Stimulated activated CD4-positive, alpha-beta T cell treated with anti-CD3 and anti-CD28 coated beads, Interleukin-1b, Interleukin-23, amount 100 ng/mL, for 48 hours (primary cell): ENCODE measurements at places on chromosomes 7 and 10.
A peak's percentile ranks its signal among the peaks of the same experiment; 100 is the strongest.

- DNase-seq: no peak
These were observed 41.1 kb downstream of the FAM20C start for GRCh38 chr7:233249-234035.

GRCh38 chr10:4186849-4187540, 402.0 kb upstream of the KLF6 start:
- DNase-seq: no peak

GRCh38 chr7:138460176-138460648, at the start of gene TRIM24:
Gene TRIM24 (plus strand): TSS chr7:138460259. CDS start chr7:138460549, 290 bp downstream.
- no peak for DNase-seq

DNA sequence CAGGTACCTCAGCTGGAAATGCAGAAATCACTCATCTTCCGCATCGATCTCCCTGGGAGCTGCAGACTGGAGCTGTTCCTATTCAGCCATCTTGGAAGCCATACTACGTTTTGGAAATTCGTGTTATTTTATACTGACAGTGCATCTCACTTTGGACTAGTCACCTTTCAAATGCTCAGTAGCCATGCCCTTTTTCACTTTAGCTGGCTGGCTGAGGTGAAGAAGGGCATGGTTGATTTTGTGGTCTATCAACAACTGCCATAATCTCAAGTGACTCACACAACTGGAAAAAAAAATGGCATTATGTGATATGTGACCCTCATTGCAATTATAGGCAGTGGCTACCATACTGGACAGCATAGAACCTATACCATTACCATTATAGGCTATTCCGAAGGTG, 100.5 kb downstream of the CCDC71L start:
- no peak for DNase-seq

GRCh38 chr7:2659556-2660358, 28.0 kb downstream of the TTYH3 start:
- DNase-seq: no peak

DNA sequence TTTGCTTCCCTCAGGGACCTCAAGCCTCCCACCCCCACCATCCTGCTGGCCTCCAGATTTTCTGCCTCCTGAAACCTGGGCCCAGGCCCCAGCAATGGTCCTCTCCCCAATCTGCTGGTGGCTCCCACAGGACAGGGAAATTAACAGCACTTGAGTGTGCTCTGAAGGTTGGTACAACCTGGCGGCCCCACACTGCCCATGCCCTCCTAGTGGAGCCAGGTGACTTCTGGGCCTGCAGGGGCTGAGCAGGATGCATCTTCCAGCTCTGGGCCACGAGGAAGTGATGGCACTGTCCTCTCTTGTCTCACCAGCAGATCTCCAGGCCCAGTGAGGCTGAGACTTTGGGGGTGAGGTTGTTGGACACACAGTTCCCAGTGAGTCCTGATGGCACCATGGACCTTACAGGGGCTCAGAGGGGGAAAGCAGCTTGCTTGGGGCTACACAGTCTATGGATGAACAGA, 3.6 kb upstream of the ZMIZ1 start:
- no peak for DNase-seq

DNA sequence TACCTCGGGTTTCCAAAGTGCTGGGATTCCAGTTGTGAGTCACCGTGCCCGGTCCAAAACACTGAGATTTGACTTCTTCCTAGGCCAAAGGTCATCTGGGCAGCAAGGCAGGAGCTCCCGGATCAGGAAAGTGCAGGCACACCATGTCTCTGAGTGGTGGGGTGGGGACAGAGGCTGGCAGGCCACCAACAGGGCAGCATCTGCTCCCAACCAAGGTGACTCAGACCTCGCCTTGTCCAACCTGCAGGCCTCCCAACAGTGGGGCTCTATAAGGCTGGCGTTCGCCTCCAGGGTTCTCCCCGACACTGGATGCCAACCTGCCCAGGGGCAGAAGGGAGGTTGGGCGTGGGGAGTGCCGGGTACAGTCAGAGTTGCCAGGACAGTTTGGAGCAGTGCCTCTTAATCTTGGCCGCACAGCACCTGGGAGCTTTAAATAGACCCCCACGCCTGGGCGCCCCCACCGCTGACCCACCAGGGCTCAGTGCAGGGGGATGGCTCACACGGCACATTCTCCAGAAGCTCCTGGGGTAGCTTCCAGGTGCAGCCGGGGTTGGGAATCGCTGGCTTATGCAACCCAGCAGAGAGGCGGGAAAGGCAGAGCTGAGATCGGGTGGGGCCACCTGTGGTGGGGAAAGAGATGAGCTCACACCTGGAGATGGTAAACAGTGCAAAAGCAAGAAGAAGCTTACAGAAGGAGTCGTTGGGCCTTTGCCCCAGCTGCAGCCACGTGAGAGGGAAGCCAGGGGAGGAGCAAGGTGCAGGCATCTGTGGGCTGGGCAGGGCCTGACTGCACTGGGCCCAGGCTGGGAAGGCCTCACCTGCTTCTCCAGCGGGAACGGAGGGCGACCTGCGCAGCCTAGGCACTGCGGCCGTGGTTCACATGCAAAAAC, 10.9 kb downstream of the CALML5 start:
- DNase-seq: no peak

GRCh38 chr10:11832042-11832441, 8.9 kb downstream of the PROSER2 start:
- no peak for DNase-seq

DNA sequence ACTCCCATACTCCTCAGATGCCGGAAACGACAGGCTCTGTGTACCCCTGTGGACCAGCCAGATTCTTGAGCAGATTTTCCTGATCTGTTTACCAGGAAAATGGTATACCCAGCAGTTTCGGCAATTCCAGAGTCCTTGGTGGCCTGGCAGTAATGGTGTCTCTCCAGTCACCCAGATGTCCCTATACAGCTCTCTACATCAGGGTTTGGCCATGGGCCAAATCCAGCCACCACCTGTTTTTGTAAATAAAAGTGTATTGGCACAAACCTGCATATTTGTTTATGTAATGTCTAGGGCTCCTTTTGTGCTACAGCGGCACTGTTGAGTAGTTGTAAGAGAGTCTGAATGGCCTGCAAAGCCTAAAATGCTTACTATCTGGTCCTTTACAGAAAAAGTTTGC, 491.3 kb downstream of the RPS24 start:
- no peak for DNase-seq

GRCh38 chr7:27171637-27172314, 2.3 kb downstream of the HOXA10 start:
- DNase-seq: no peak

- DNase-seq: no peak
These were observed 554.9 kb upstream of the NRP1 start for GRCh38 chr10:33889371-33889770.

GRCh38 chr10:103203466-103203865, 10.4 kb upstream of the NT5C2 start:
- DNase-seq: no peak

DNA sequence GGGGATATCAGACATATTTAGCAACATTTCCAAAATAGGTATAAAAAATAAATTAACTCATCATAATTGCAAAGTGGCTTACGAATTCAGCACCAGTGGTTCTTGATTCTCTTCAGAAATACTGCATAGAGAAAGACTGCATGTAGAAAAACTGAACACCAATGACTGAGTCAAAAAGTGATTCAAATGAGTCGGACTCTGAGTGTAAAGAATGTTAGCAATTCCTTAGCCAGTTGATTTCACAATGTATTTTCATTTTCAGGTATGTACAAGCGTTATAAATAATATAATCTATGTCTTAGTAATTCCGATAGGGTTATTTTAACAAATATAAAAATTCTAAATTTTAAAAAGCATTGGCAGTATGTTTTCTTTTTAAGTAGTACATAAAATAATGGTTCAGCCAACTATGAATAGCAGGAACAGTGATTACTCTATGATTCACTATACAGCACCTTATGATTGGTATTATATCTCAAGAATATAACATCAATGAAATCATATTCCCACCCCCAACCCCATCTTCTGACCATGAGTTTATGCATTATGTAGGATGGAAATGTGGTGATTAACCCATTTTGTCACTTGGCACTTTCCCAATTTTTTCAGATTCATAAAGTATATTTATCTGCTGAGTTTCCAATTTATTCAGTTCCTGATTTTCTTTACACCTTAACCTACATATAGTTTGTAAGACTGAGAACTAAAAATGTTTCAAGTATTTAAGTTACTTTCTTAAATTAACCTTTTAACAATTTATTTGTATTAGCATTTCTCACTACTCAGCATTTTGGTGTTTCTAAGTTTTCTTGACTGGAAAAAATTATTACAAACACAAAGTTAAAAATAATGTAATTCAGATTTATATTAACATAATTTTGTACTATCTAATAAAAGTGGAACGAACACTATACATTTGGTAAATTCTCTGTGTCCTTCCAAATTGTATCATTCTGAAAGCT, 33.9 kb downstream of the DNAJC1 start:
- no peak for DNase-seq

GRCh38 chr10:34088208-34088794, 726.8 kb downstream of the PARD3 start:
- no peak for DNase-seq

DNA sequence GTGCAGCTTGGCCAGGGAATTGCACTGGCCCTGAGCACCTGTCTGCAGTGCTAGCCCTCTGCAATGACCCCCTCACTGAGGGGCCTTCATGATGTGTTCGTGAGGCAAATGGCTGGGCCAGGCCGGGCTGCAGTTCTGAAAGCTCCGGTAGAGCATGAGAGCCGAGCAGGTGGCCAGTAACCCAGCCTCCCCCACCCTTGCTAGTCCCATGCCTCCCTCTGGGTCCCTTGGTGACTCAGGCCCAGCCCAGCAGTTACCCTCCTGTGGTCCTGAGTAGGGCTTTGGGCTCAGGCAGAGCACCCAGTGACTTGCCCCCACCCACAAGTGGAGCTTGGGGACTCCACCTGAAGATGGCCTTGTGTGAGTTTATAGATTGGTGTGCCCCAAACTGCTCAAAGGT, 16.1 kb upstream of the CSGALNACT2 start:
- DNase-seq: no peak

DNA sequence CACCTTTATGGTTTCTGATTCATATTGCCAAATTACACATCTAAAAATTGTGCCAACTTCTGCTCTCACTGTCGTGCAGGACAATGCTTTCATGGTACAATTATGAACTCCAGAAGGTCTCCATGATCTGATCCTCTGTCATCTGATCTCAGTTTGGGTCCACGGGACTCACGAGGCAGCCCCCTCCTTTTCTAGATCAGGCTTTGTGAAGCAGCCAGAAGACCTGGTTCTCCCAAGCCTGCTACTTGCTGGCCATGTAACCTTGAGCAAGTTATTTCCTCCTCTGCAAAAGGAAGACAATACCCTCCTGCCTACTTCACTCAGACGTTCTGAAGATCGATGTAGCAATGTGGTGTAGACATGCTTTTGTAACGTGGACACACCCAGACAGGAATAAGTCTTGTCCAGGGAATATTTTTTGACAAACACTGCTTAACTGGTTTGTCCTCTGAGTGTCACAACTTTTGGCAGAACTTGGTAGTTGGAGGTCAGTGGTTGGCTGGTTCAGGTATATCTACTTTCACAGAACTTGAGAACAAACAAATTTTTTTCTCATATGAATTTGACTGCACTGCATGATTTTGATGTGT, 19.6 kb downstream of the CALML3 start:
- DNase-seq: no peak

GRCh38 chr7:74569501-74570075, 87.9 kb upstream of the GTF2I start:
- peak; percentile 32 for DNase-seq

DNA sequence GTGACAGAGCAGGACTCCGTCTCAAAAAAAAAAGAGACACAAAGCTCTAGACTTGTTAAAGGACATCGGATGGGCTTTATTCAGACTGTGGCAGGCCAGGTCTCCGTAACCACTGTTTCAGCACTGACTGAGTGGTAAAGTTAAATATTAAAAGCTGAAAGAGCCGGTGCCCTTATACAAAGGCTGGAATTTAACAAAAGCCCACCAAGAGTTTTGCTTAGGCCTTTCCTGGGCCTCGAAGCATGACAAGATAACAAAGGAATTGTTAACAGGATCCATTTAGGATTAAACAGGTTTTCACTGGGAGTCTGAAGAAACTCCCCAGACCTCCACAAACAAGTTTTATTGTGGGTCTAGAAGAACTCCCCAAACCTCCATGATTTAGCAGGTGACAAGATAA, 727.8 kb downstream of the TYW1 start:
- DNase-seq: no peak

DNA sequence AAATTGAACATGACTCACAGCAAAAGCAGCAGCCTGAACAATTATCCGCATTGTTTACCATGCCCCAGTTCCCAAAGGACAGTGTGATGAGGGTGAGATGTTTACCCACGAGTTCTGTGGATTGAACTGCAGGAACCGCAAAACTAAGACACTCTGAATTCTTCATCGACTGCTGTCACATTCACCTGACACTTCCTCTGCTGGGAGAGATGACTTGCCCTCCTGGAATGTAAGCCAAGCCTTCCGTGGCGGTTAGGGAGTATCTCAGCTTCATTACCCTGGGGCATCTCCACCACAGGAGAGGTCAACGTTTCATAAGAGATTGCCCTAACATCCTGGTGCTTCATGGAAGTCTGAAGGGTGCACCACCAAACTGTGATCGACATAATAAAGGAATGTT, 374.6 kb upstream of the ADARB2 start:
- no peak for DNase-seq

DNA sequence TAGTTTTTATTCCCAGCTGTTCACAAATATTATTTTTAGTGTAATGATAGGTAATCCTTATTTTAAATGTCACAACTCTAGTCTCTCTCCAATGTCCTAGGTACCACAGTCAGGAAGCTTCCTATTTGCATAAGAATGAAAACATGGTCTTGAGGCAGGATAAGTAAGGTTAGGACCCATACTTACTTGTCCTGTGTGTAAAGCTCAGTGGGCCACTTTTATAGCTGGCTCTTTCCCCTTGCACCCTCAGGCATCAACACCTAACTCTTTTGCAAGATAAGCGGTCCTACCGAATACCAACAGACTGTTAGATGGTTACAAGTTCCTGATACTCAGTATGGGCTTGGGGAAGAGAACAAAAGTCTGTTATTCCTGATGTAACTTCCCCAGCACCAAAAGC, 986.9 kb downstream of the NRG3 start:
- no peak for DNase-seq

- no peak for DNase-seq
These were observed 33.9 kb downstream of the DNAJB6 start for GRCh38 chr7:157370742-157371141.

- no peak for DNase-seq
These were observed 18.0 kb upstream of the DUSP5 start for GRCh38 chr10:110479710-110480109.

- no peak for DNase-seq
These were observed 31.1 kb downstream of the SKIDA1 start for GRCh38 chr10:21494191-21495001.

DNA sequence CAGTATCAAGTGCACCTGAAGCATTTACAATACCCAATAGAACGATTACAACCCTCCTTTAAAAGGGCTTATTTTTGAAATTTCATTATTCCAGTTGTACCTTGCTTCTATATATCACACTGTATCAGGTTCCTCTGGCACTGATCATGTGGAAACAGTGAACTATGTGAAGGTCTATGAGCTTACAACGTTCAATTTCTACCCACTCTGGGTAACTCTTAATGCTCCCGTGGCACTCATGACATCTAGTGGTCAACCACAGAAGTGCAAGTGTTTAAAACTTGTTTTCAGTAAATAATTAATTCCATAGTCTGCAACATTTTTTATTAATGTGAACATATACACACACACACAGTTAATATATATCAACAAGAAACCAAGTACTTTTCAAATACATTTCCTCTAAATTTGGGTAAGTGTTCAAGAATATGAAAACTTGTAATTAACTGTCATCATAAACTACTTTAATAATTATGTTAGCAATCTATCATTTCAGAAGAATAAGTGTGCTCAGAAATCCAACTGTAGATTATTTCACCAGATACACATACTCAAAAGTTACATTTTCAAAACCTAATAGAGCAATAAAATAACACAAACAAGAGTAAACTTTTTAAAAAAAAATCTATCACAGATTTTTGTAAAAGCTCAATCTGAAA, 61.0 kb downstream of the MPP7 start:
- DNase-seq: peak; percentile 25
